ENCODE measurements at places on chromosomes 16 and 17.

GRCh38 chr17:60128171-60128859 is 21.5 kb upstream of the CA4 start:
- no peak for DNase-seq

DNA sequence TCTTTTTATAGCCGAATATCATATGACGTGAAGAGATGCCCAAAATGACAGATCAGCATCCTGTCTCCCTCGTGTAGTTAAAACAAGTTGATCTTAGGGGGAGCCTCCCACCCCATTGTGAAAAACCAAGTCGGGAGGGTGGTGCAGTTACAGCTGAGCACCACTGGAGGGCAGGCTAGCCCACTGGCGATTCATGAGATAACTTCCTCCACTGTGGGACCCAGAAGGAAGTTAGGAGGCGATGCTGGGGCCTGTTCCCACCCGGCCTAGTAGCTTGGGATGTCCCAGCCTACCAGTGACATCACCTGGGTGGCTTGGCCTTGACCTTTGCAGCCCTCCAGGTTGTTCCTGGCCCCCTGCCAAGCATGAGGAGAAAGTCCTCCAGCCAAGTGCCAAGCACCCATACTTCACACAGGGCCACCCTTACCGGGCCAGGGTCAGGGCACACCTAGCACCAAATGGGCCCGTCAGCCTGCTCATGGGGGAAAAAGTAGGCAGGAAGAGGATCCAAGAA is 8.1 kb upstream of the CPNE2 start:
- peak; percentile 22 for DNase-seq

- no peak for DNase-seq
Measured at GRCh38 chr16:4647644-4647980, 23.0 kb downstream of the MGRN1 start.

- DNase-seq = no peak
Measured at GRCh38 chr16:82987767-82988166, 361.0 kb downstream of the CDH13 start.

DNA sequence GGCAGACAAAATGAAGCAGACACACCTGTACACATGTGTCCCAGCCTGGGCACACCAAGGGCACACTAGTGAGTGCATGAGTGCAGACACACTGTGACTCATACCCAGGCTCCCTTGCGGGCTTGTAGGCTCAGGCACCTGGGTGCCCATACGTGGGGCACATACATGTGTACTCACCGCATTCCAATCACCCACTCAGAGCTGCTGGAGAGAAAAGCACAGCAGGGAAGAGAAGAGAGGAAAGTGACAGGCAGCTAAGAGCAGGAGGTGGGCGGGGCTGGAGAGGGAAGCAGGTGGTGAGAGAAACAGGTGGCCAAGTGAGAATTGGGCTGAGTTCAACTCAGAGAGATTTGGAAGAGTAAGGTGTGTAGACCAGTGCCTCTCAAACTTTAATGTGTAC is 54.0 kb downstream of the TMEM132E start:
- no peak for DNase-seq

- no peak for DNase-seq
Measured at GRCh38 chr16:83581082-83581481, 226.7 kb upstream of the HSBP1 start.

- DNase-seq = no peak
Measured at GRCh38 chr17:18231164-18231563, 5.7 kb downstream of the LLGL1 start.

DNA sequence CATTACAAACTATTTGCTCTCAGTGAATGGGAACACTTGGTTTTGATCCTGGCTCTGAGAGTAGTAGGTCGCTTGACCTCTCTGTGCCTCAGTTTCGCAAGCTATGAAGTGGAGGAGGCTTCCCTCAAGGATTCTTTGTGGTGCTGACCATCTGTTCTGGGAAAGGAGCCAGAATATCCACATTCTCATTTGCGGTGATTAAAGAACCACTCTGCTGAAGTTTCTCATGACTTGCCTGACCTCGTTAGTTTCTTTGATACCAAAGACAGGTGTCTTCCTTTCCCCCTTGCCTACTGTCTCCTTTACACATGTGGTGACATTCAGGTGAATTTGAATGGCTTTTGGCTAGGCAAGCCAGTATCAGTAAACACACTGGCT is 116.0 kb downstream of the SNX29 start:
- no peak for DNase-seq

DNA sequence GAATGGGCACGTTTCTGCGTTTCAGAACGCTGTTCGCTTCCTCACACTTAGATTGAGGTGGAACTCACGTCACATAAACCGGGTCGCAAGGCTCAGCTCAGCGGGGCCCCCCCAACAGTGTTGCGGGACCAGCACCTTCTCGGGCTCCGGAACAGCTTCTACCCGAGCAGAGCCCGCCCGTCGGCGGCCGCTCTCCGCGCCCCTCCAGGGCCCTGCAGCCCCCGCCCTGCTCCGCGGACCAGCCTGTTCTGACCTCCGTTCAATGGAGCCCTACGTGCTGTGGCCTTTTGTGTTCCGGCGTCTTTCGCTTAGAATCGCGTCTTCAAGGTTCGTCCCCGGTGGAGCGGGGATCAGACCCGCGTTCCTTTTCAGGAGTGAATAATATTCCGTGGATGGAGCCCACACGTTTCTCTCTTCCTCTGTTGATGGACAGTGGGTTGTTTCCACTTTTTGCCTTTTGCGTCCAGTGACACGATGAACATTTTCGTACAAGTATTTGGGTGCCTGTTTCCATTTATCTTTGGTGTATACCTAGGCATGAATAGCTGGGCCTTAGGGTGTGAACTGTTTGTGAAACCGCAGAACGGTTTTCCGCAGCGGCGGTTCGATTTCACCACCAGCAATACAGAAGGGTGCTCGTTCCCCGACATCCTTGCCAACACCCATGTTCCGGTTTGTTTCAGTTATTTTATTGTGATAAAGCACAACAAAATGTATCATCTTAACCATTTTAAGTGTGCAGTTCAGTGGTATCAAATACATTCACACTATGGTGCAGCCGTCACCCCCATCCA is 2.3 kb upstream of the SLC22A31 start:
- no peak for DNase-seq

DNA sequence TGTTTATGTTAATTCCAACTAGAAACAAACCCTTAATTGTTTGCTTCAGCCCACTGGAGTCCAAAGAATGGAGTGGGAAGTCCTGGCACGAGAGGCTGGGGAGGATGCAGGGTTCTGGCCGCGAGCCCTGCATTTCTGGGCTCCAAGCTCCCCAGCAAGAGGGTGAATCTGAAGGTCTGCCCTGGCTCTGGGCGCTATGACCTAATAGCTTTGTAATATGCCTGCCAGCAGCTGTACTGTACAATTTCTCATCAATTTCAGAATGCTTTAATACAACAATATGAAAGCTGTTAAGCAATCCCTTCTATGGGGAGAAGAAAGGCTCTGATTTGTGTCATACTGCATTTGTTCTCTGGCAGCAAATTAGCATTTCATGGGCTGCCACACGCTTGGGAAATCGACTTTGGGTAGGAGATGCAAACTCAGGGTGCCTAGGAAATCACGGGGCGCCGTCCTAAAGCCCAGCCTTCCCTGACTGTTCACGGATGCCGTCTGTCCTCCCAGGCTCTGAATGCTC is 43.8 kb downstream of the NDEL1 start:
- DNase-seq = no peak

- no peak for DNase-seq
Measured at GRCh38 chr16:89711601-89712273, 9.0 kb downstream of the VPS9D1 start.

DNA sequence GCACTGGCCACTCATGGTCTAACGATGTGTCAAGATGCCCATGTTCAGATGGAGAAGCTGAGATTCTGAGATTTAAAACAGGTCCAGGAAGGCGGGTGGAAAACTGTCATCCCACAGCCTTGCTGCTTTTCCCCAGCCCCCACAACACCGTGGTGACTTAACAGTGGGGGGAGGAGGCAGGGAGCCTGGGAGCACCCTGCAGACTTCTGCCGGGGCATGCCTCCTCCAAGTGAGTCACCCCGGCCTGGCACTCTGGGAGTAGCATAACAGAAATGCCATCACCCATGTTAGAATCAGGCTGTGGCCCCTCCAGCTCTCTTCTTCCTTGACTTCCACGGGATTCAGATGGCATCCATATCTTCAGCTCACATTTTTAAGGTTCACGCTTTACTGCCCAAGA is 164.8 kb downstream of the CBLN1 start:
- DNase-seq = no peak

DNA sequence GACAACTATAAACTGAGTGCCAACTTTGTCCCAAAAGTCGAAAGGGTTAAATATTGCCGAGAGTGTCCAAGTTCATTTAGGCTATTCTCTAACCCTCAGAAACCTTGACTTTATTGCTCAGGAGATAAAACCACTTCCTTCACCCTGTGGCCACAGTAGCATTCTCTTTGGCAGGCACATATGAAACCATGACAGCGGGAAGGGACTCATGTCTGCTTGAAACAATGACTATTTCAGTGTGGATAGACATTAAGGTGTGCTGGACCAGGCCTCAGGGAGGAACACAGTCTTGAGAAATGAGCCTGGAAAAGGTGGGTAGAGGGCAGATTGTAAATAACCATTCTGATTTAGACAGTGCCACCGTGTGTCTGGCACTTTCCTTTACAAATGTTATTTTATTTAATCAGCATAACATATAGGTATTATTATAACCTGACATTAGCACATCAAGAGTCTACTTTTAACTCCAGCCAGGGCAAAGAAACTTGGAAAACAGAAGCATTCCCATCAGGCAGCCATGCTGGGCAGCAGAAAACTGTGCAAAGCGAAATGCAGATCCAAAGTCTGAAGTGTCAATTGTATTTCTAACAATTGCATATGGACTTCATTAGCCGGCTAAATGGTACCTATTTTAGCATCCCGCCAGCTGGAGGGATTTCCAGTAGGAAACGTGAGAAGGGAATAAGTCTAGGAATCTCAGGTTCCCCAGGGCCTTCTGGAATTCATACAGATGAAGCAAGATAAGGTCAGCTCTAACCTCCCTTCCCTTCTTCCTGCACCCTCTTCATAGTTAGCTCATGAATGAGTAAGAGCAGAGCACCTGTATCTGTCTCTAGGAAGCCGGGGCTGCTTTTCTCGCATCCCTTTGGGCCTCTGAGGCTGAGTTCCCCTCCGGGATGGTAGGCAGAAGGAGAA is 212.8 kb upstream of the ELAC2 start:
- DNase-seq = no peak

DNA sequence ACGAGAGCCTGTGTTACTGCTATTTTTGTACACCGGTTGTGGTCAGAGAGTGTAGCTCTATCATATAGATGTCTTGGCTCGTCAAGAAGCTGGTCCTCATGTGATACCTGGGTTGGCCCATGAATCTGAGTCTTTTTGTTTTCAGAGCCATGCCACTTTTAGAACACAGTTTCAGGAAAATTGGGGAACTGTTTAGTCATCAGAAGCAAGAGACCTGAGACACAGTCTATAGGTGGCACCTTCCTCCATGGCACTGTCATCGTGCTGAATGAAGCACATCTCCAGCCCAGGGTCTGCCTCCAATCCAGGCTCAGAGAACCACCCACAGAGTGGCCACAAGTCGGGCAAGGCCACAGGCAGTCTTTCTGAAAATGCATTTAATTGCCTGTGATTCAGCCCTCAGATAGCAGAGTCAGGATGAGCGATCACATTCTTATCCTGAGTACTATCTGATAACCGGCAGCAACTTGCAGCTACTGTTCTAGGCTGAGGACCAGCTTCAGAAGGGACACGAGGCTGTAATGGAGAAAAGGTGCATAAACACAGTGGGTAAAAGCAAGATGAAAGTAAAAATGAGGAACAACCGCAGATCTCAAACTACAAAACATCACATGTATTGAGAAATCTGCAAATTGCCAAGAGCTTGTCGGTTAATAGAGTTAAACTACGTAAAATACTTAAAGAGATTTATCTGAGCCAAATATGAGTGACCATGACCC is 14.2 kb upstream of the HAPSTR1 start:
- DNase-seq = no peak

DNA sequence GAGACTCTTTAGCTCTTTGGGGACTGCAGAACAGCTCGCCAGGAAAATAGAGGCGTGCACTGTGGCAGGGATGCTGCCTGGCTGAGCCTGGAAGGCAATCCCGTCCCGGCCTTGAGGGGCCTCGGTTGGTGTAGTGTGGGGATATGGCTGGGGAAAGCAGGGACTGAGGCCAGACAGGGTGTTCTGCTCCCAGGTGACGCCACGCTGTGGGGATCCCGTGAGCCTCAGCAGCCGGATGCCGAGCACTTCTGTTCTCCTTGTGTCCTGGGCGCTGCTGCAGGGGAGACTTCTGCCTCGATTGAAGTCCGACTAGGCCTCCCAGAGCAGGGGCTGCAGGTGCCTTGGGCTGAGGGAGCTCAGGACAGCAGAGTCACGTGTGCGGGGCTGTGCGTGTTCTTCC is 72.6 kb downstream of the BANP start:
- DNase-seq = no peak

GRCh38 chr17:7655541-7655840 is 4.8 kb downstream of the ATP1B2 start:
- DNase-seq = no peak

- no peak for DNase-seq
Measured at GRCh38 chr16:57852189-57852588, 49.9 kb upstream of the KIFC3 start.

DNA sequence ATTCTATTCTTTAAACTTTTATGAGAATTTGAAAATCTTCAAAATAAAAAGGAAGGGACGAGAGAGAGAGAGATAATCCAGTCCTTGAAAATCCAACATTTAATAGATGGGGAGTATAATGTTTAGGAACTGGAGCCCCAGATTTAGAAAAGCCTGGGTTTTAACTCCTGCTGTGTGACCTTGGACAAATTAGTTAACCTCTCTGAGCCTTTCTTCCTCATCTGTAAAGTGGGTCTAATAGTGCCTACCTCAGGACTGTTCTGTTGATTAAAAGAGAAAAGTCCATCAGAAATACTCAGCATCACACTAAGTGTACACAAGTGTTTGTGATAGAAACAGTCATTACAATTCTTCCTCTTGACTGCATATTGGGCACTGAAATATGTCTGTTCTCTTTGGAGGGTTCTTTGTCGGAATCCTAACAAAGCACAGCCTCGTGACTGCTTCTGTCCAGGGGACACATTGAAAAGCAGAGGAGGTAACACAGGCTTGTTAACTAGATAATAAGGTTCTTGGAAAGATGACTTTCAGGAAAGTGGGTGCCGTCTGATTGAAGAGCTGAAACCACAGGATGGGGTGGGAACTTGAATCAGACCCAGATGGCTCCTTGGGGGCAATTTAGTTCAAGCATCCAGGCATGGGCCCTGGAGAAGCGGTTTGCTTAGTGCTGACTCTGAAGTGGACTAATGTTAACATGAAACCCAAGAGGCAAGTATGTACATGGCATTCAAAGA is 128.2 kb downstream of the CLEC16A start:
- DNase-seq = no peak

DNA sequence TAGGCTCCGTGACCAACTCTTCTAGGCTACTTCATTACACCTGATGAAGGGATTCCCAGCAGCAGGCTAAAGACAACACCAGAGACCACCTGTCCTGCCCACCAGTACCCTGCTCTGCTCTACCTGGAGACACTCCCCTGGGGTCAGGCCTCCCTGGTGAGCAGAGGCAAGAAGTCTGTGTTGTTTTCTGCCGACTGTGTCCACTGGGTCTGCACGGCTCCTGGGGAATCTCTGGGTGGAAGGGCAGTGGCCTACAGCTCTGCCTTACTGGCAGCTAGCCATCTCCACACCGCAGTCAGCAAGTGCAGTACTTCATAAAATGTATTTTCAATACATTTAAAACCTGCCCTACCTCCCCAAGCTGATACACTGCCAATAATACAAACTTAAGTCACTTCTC is 6.8 kb downstream of the RSL1D1 start:
- DNase-seq = no peak

Measured in esophagus squamous epithelium (tissue), 5 donors.